ENCODE measurements at places on chromosomes 2 and 18.

- no peak for DNase-seq
These were observed 80.3 kb downstream of the NPAS2 start for GRCh38 chr2:100900156-100900795.

DNA sequence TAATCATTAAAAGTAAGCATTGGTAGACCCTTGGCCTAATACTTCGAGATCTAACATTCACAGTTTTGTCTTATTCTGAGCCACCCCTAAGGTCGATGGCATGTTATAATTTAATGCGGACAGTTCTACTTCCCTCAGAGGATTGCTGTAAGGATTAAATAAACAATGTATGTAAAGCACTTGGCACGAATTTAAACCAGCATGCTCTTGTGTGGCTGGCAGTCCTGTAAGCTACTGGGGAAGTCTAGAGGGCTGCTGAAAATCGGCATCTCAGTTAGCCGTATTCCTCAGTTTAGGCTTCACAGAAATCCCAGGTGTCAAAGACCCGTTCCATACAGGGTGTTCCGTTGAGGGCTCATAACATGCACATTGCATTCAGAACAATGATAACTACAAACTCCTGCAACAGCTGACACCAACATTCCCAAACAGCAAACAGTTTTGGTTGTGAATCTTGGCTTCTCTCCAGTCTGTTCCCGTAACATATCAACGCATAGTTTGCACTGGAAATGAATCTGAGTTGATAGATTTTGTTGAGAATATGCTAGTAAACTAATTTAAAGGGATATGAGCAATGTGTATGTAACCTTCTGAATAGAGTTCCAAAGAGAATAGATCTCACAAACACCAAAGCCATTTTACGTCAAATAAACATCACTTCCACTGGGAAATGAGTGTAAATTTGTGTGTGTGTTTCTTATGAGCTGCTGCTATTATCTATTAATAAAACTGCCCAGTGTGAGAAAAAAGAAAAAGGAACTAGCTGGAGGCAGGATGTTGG, 52.2 kb upstream of the ACKR3 start:
- DNase-seq, result no peak

GRCh38 chr2:151757861-151758260, 23.6 kb upstream of the NEB start:
- DNase-seq, result no peak

DNA sequence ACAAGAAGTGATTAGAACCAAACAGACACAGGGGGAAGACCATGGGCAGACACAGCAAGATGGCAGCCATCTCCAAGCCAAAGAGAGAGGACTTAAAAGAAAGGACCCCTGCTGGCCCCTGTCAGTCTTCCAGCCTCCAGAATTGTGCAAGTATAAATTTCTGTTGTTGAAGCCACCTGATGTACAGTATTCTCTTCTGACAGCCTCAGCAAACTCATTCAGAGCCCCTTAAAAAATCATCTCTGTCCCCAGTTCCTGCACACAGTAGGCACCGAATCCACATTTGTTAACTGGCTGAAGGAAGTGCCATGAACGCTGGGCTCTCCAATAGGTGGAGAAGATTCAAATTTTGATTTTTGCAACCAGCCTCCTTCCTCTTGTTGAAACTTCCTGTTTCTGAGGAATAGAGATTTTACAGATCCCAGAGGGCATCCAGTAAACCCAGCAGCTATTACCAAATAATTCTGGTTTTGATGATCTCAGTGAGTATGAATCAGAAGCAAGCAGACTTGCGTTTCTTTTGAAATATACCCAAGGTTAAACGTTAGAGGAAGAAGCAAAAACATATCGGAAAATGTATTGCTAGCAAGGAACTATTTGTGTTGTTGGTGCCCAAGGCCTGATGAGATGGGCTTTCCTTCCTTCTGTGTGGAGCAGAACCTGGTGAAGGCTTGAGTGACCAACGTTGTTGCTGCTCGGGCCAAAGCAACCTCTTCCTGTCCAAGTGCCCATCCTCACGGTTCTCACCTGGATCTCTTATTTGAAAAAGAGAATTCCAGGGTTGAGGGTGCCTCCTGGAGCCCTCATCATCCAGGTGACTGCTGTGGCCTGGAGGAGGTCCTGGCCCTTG, 47.7 kb upstream of the PLB1 start:
- DNase-seq, result peak; percentile 19

- DNase-seq, result no peak
These were observed 410.0 kb upstream of the TNP1 start for GRCh38 chr2:217269701-217270484.

GRCh38 chr18:9082711-9083510, 19.6 kb upstream of the NDUFV2 start:
- no peak for DNase-seq

DNA sequence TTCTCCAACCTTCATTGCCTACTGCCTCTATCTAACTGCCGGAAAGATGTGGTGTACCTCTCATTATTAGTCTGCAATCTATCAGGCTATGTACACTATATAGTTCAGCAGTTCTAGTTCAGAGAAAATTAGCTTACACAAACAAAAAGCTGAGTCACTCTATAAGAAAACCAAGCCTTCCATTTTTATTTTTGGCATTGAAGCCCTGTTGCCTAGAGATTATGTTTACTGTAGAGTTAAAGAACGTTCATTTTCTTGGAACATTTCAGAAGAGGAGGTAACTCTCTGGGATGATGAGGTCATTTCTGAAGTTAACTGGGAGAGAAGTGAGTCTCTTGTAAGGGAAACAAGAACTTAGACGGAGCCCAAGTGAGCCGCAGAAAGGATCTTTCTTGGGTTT, 133.5 kb downstream of the FAM124B start:
- DNase-seq, result no peak

DNA sequence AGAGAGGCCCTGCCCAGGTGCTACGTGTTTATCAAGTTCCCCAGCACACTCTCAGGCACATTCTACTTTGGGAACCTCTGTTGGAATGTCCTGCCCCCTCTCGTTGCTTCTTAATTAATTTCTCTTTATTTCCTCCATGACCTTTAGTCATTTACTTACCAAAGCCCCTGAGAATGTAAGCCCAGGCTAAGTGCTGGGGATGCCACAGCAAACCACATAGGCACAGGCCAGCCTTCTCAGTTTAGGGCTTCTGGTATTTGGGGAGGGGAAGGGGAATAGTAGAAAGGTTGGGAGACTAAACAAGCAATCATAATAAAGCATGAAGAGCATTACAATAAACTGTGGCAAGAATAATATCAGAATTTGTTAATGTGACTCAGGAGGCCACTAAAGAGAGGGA, 85.7 kb downstream of the EVA1A start:
- DNase-seq, result no peak

DNA sequence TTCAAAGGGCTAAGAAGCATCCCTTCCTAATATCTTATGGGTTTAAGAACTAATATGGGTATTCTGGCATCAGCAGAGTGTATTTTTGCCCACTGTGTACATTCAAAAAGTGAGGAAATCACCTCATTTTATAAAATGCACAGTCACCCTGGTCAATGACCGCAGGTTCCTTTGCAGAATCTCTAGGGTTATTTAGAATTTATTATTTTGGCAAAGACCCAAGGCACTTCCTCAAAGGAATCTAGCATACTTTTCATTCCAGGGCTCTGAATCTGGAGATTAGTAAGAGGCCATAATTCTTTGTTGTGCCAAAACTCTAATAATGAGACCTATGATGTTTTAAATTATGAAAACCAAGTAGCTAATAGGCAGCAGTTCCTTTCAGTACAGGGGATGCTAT, 27.2 kb upstream of the CDH2 start:
- no peak for DNase-seq

GRCh38 chr18:42048158-42048557, 93.1 kb downstream of the PIK3C3 start:
- no peak for DNase-seq

- DNase-seq, result no peak
These were observed 17.0 kb downstream of the MBOAT2 start for GRCh38 chr2:8986327-8986976.

DNA sequence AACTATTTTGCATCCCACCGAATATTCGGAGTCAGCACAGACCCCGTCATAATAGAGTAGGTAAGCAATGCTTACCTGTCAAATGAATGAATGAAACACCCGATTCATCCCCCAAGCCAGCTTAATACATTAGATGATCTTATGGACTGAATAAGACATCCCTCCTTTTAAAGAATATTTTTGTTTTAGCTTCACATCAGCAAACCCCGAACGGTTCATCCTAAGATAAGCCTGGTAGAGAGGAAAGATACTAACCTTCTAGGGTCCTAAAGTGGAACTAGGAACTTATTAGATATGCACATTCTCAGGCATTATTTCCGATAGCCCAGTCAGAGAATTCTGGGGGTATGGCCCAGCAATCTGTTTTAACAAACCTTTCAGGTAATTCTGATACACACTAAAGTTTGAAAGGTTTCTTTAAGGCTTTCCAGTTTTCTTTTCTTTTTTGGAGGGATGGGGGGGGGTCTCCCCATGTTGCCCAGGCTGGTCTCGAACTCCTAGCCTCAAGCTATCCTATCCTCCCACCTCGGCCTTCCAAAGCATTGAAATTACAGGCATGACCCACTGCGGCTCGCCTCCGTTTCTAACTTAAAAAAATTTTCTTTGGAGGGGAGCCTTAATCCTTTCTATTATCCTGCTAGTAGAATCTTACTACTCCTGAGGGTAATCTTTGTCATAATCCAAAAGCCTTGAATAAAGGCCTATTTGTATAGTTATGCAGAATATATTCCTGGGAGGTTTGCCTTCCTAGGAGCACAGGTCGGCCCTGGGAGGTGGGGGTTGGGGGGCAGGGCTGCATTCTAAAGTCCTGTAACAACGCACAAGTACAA, 1.0 kb upstream of the ACTR3 start:
- DNase-seq, result no peak

DNA sequence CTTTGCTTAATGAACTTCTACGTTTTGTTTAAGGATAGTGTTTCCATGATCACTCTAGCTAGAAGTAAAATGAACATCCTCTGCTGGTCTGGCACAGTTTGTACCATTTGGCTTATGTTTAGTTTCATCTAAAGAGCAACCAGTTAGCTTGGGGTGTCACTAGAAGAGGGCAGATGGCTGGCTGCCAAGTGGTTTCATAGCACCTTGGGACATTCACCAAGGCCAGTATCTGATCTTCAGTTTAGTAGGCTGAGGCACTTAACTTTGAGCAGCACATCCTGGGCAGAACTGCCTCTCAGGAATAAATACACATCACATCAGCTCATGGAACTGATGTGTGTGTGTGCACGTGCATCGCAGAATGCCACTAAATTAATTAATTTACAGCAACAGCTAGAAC, 68.4 kb downstream of the NXPH2 start:
- DNase-seq, result no peak

- no peak for DNase-seq
These were observed 193.7 kb upstream of the ID2 start for GRCh38 chr2:8488001-8488738.

- DNase-seq, result no peak
These were observed 49.2 kb downstream of the CELF4 start for GRCh38 chr18:37516361-37516853.

DNA sequence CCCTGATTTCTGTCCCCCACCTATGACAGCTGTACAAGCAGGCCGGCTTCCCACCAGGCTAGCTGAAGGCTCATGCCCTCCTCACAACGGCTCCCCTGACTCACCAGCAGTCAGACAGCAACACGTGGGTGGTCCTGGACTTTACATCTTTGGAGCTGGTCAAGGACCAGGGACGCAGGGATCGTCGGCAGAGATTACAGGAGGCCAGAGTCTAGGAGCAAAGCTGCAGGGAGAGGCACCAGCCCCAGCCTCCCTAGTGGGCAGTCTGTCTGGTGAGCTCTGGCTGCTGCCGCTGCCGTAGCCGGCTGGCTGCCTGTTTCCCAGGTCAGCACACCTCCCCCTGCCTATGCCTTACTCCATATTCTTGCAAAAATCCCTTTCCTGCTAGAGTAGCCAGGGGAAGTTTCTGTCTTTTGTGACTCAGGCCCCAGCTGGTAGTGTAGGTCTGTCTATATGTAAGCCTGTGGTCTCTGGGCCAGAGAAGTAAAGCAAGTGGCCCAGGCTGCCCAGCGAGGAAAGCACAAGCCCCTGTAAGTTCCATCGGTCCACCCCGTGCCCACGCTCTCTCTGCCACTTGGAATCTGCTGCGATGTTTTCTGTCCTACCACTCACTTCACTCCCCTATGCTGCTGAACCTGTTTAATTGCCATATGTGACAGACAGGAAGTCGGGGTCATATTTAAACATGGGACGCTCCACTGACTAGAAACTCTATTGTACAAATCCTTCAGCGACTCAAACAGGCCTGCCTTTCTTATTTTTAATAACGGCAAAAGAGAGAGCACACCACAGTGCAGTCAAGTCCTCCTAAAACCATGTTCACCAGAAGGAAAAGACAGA, 2.4 kb upstream of the ARHGEF4 start:
- no peak for DNase-seq

- no peak for DNase-seq
These were observed 19.6 kb upstream of the MC5R start for GRCh38 chr18:13804305-13804704.

DNA sequence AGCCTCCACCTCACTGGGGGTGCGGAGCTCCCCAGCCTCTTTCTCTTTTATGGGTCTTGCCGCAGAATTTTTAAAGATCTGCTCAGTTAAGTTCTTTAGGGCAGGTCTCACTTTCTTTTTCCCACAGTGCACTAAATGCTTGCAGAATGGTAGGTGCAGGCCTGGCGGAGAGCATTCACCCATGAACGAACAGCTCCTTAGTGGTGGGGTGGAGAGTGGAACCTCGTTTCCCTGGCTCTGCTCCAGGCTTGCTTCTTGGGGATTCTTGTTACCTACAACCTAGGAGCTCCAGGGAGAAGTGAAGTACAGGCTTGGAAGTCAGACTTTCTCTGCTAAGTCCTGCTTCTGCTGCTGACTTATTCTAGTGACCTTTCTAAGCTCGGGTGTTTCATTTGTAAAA, 70.3 kb upstream of the PXDN start:
- DNase-seq, result no peak

GRCh38 chr2:12300019-12300602, 416.6 kb upstream of the TRIB2 start:
- no peak for DNase-seq

GRCh38 chr2:3406501-3406900, 27.0 kb downstream of the TRAPPC12 start:
- no peak for DNase-seq

DNA sequence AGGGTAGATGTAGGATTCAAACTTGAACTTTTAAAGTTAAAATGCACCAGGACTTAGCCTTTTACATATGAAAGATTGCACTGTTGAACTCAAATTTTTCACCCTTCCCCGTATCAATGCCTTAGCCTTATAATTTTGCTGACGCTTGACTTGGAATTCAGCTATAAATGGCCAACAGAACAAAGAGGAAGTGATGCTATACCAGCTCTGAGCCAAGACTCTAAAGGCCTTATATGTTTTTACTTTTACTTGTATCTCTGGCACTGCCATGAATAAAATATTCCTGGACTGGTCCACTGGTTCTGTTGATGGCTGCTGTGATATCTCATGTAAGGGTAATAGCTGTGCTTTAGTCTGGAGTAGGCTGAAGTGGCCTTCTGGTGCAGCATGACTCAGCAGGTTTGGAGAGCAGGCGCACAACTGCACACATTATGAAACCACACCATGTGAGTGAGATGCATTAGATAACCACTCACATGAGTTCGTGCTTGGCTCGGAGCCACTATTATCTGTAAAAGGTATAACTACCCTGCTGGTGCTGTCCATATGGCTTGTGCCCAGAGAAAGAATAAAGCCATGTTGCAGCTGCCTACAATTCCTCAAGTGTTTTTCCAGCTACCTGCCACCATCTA, 8.4 kb upstream of the IER3IP1 start:
- DNase-seq, result no peak

GRCh38 chr18:63578357-63578958, 8.7 kb upstream of the SERPINB13 start:
- DNase-seq, result peak; percentile 1

GRCh38 chr2:44778671-44779476, 162.6 kb upstream of the SIX3 start:
- no peak for DNase-seq

All from T1000 (cell line).